B cell (primary cell): ENCODE measurements at places on chromosomes 3 and 15. TPM values are rescaled to one million over a fixed set of nuclear protein-coding genes. Genes with fewer than 3 reads are reported as not detected.

CCR1 gene
- 0.79 and 1.1 TPM in 2 replicates for total RNA-seq

SLC28A1 gene
- total RNA-seq = not detected in 2 replicates

LCTL gene
- total RNA-seq = not detected in 2 replicates

FHIT gene
- 7.0 and 7.8 TPM in 2 replicates for total RNA-seq

SERINC4 gene
- total RNA-seq = 0.24 and 0.32 TPM in 2 replicates

CNTN4 gene
- 0.05 TPM in 1 of 2 replicates, not detected in the other for total RNA-seq

GRCh38 chr15:61654918-61655317 lies 405.3 kb downstream of the VPS13C start:
- DNase-seq = no peak

GRCh38 chr3:147619921-147620560 lies 210.9 kb downstream of the ZIC1 start:
- no peak for DNase-seq

DNA sequence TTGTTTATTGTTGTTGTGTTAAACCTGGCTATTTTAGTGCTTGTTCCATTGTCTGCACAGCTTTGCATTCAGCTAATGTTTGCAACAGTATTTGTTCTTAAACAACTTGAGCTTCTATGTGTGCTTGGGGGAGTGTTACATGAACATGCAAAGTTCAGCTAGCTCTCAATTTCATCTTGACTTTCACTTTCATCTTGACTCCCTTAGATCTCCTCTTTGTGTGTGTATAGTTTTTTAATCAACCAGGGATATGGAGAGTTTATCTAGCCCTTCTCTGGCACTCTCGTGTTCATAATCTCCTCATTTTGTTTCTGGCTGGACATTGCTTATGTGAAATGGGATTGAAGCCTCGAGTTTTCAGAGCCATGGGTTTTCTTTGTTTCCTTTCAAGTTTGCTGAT lies 212.4 kb upstream of the ZBTB20 start:
- no peak for DNase-seq

DNA sequence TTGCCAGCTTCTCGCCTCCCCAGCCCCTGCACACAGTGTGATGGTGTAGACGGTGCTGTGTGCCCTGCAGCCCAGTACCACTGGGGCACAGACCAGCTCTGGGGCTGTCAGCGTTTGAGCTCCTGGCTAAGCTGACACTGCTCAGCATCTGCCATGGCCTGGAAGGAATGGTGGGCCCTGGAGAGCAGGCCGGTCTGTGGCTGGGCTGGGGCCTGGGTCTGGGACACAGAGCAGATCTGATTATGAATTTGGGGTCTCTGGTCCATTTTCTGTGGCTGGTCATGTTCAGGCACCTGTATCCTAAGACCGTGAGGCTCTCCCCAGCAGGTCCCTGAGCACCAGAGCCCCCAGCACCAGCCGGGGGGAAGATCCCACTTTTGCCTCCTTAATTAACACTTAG lies 34.7 kb downstream of the HCN4 start:
- DNase-seq = no peak

DNA sequence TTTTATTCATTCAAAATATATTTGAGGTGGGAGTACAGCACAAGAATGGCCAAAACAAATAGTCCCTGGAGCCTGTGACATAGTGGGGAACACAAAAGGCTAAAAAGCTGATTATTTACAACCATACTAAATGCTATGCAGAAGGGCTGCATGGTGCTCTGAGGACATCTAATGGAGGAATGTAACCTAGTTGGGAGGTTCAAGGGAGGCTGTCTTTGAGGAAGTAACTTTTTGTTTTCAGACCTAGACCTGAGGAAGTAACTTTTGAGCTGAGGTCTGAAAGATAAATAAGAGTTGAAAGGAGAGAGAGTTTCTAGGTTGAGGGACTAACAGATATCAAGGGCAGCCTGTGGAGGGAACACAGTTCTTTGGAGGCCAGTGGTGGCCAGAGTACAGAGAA lies 34.8 kb upstream of the RASA2 start:
- peak; percentile 79 for DNase-seq

DNA sequence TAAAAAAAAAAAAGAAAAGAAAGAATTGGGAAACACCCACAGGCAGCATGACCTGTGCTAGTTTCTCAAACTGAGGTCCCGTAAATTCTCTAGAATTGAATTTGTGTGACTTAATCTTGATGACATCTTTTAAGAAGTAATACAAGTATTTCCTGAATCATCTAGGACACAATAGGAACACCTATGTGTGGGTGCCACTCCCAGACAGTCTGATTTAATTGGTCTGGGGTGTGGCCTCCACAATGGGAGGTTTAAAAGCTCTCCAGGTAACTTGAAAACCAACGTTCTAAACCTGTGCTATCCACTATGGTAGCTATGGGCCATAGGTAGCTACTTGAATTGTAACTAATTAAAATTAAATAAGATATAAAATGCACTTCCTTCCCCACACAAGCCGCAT lies 28.1 kb downstream of the CFAP92 start:
- DNase-seq = no peak

DNA sequence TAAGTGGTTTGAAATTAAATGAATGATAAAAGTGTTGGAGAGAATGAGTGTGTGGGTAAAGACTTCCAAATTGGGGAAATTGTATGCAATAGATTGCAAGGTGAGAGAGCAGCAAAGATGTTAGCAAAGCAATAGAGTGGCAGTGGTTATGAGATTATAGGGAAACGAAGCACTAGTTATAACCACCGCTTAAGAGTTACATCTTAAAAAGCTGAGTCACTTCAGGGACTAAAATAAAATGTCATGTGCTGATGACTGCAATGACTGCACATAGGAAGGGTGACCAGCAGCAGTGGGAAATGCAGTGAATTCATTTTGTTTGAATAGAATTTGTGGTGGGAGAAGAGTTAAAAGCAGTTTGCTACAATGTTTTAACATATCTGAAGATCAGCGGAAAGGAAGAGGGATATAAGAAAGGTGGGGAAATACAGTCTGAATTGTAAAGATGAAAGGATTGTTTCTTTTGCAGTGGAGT lies 127.3 kb downstream of the RAP2B start:
- no peak for DNase-seq

DNA sequence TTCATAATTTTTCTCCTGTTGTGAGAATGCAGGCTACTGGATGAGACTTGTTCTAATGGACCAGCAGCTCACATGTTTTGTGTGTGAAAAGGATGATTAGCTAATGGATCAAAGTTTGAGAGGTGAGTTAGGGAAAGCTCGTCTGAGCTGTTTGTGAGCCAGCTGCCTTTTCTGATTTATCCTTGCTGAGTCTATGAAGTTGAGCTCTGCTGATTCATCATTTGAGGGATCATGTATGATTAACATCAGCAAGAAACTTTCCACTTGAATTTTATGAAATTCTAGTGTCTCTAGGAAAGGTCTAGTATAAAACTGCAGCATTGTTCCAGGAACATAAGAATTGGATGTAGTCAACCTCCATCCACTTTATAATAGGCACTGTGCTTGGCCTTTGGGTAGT lies 698.7 kb downstream of the NTRK3 start:
- no peak for DNase-seq

DNA sequence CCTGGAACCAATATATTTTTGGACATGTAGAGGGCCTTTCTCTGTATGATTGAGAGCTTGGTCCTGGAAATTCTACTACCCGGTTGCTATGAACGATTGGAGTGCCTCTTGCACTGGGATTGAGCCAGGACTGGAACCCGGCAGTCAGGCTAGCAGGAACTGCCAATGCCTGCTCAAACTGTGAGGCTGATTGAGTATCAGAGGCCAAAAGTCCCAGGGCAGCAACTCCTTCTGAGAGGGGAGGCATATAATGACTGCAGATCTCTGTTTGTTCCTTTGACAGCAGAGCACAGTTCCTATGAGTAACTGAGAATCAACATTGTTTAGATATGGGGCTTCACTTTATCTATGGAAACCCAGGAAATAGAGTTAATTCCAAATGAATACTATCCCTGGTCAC lies 12.9 kb downstream of the IQCH start:
- DNase-seq = no peak

DNA sequence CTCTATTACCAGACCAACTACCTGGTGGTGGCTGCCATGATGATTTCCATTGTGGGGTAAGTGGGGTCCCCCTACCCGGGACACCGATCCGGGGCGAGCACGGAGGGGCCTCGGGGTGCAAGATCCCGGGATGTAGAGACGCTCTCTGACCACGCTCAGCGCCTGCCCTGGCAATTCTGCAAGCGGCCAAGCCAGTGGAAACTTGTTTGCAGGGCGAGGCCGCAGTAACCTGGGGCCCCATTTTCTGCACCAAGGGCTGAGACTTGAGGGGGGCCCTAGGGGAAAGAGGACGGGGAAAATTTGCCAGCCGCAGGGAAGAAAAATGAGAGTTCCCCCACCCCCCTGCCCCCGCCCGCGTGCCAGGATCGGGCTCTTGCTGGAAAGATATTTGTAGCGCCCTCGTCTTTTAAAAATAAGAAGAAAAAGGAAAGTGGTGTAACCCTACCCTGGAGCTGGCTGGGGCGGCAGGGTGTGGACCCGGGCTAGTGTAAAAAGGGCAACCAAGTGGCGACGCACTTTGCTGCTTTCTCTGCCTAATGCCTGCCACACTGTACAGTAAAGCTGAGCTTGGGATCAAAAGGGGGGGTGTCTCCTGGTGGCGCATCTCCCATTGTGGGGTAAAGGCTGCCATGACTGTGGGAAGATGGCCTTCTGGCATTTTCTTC lies 563 bp downstream of the ARL6IP5 start:
- DNase-seq = peak; percentile 31

DNA sequence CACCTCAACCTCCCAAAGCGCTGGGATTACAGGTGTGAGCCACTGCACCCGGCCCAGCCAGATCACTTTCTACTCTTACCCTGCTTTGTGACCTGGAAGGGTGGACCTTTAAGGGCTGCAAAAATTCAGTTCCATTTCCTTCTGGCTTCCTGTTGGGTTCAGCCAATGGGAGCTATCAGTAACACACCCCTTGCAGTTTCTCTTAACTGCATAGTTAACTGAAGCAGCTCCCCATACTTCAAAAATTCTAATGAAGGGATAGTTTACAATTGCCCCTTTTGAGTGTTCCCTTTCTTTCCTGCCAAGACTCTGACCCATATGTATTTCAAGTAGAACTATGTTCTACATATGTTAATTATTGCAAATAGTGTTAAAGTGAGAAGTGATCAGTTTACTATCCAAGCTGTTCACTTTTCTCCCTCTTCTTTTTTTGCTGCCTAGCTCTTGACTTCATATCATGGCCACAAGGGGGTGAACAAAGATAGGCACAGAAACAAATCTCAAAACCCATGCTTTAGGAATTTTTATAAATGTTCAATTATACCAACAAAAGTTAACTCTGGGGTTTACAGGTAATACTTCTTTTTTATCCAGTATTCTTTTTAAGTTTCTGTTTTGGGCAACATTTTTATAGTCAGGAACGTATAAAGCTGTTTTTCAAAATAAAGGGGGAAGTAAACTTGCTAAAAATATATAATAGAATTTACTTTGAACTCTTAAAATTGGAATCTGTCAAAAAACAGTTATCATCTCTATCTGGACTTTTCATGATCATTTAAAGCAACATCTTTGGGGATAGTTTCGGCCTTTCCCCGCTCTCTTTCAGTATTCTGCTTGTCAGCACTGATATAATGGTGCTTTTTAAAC lies 8.1 kb downstream of the PGBD4 start:
- peak; percentile 38 for DNase-seq

- no peak for DNase-seq
Observed at GRCh38 chr3:4045756-4046155, 246.5 kb downstream of the LRRN1 start.

GRCh38 chr3:37136067-37136466 lies 38.3 kb downstream of the LRRFIP2 start:
- DNase-seq = no peak

DNA sequence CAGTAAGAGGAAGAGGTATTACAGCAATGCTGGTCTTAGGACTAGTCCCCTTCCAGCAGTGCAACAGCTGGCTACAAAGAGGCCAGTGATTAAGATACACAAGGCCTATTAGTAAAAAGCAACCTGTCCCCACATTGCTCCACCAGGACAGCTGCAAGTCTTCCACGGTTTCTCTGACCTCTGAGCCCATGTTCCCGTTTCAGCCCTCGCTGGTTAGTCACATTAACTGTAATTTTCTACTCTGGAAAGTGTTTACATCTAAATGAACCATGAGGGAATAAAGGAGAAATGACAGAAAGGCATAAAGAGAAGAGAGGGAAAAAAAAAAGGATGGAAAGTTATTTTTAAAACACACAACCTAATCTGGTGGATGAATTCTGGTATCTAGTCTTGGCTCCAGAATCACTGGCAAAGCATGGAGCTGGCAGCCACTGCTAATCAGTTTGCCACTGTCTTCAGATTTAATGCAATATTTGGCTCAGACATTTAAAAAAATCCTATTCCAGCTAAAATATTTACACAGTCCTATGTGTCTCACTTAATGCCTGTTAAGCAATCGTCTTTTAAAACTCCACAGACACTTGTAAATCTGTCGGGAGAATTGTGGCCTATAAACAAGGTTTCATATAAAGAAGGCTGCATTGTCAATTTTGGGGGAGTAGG lies 154.9 kb downstream of the GREM1 start:
- DNase-seq = no peak

DNA sequence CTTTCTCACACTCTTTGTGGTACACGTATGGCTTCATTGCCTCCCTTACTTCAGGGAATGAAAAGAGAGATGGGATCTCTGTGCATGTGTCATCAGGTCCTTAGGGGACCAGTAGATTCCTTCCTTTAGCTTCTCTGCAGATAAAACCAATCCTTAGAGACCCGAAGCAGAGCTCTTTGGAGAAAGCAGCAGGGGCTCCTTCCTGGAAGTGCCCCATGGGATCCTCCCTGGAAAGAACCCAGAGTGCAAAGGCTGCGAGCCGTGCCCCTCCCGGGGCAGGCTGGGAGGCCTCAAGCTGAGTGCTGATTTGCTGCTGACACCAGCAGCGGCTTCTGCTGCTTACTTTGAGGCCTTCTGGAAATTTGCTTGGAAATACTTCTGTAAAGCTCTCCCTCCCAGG lies 328.6 kb upstream of the RGMA start:
- no peak for DNase-seq

DNA sequence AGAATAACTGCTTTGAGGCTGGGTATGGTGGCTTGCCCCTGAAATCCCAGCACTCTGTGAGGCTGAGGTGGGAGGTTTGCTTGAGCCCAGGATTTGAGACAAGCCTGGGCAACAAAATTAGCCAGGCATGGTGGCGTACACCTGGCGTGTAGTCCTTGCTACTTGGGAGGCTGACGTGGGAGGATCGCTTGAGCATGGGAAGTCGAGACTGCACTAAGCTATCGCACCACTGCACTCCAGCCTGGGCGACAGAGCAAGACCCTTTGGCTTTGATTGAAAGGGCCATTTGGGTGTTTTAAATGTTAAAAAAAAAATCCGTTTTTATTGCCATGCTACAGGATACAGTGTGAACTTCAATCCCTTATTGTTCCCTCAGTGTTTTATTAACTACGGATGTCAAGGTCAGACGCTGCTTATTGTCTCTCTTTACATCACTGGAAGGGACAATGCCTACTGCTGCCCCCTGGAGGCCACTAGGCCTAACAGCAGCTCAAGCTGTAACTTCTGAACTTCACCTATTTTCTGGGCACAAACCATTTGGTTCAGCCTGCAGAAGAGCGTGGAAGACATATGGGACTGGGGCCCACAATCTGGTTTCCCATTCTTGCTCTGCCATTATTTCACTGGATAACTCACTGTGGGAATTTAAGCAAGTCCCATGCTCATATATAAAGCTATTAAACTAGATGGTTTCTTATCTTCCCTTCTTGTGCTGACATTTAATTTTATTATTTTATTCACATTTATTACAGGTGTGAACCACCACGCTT lies 15.3 kb upstream of the IREB2 start:
- peak; percentile 71 for DNase-seq

GRCh38 chr3:128482175-128482574 lies 10.8 kb downstream of the GATA2 start:
- DNase-seq = no peak
